Spleen (tissue), 13 donors: ENCODE measurements at places on chromosomes 7 and 10.

DNA sequence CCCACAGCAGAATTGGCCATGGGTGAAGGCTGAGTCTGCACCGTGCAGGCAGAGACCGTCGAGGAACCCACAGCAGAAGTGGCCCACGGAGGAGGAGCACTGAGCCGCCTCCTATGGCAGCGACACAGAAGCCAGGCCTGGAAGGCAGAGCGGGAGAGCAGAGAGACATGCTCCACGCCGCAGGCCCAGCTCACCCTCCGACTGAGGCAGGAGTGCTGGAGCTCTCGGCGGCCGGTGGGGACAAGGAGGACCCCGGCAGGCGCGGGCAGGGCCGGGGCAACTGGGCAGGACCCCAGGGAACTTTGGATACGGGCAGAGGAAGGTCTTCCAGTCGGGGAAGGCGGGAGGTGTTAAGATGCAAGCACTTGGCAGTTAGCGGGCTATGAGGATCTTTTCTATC lies 420.4 kb downstream of the DNAJB6 start:
- DNase-seq = no peak
- H3K27me3 ChIP-seq = no peaks in the 10 kb centered on the region
- no peak overlapping the region for H3K27ac ChIP-seq

- no peak overlapping the region for H3K27ac ChIP-seq
- H3K4me3 ChIP-seq = no peak overlapping the region
- peaks cover 10% of the 10 kb centered on the region for H3K36me3 ChIP-seq
- no peaks in the 10 kb centered on the region for H3K27me3 ChIP-seq
Observed at GRCh38 chr7:149716932-149717307, 56.5 kb downstream of the ZNF467 start.

DNA sequence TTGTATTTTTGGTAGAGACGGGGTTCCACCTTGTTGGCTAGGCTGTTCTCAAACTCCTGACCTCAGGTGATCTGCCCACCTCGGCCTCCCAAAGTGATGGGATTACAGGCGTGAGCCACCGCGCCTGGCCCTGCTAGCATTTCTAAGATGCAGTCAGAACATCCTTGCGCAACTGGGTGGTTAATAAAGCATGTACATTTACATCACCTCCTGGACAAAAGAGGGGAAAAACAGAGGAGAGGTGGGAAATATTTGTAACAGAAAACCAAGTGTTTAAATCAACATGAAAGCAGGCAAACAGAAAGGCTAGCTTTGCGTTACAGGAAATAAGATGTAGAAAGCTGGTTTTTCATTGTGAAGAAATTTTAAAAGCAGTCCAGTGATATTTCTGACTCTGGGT lies 220.9 kb upstream of the KMT2E start:
- no peaks in the 10 kb centered on the region for H3K36me3 ChIP-seq
- H3K27ac ChIP-seq = no peak overlapping the region
- no peaks in the 10 kb centered on the region for H3K27me3 ChIP-seq
- no peak for DNase-seq
- H3K4me1 ChIP-seq = no peaks in the 10 kb centered on the region
- no peak overlapping the region for H3K4me3 ChIP-seq

- no peak for DNase-seq
- H3K27me3 ChIP-seq = no peaks in the 10 kb centered on the region
- H3K4me1 ChIP-seq = no peaks in the 10 kb centered on the region
- no peak overlapping the region for H3K27ac ChIP-seq
- H3K4me3 ChIP-seq = no peak overlapping the region
Observed at GRCh38 chr10:8420182-8420581, 365.7 kb downstream of the GATA3 start.
